ENCODE measurements at places on chromosomes 3 and 15. TPM values are rescaled to one million over a fixed set of nuclear protein-coding genes. Genes with fewer than 3 reads are reported as not detected.

- H3K27me3 ChIP-seq, result peaks cover 16% of the 10 kb centered on the region
- no peaks in the 10 kb centered on the region for H3K36me3 ChIP-seq
- no peak overlapping the region for H3K4me3 ChIP-seq
- DNase-seq, result no peak
These were observed 159.8 kb upstream of the TSC22D2 start for GRCh38 chr3:150248116-150248887.

- H3K27me3 ChIP-seq, result no peaks in the 10 kb centered on the region
- H3K4me3 ChIP-seq, result no peak overlapping the region
- DNase-seq, result no peak
- H3K36me3 ChIP-seq, result peaks cover 2% of the 10 kb centered on the region
- peaks cover 52% of the 10 kb centered on the region for H3K4me1 ChIP-seq
These were observed 123.9 kb downstream of the ANO10 start for GRCh38 chr3:43497905-43498365.

DNA sequence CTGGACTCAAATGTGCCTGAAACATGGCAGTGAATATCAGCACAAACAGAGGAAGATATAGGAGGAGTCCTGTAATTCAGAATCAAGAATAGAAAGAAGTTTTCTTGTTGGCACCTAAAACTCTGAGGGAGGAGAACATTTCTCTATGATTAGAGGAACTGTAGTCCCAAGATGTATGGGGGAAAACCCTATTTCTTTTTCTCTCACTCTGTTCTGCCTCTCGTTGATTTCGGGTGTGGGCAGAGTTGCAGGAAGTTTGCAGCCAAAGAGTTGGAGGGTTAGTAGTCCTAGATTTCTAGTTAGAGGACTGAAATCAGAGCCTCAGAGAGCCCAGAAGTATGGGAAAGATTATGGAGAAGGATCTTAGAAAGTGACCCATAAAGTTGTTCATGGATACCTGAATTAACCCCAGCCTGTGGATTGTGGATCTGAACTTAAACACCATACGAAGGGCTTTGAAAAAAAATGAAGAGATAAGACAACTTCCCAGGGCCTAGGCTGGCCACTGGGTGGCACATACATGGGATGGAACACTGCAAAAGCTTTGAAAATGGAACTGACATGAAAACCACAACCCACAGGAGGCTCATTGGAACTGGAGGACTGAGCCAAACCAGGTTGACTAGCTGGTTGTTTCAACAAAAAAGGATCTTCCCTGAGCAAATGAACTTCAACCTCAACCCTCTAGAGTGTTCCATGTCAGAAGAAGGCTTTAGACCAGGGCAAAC is 34.6 kb downstream of the FMN1 start:
- H3K36me3 ChIP-seq, result no peaks in the 10 kb centered on the region
- H3K4me3 ChIP-seq, result no peak overlapping the region
- H3K4me1 ChIP-seq, result peaks cover 7% of the 10 kb centered on the region

The FBXW12 gene
- total RNA-seq, result not detected

DNA sequence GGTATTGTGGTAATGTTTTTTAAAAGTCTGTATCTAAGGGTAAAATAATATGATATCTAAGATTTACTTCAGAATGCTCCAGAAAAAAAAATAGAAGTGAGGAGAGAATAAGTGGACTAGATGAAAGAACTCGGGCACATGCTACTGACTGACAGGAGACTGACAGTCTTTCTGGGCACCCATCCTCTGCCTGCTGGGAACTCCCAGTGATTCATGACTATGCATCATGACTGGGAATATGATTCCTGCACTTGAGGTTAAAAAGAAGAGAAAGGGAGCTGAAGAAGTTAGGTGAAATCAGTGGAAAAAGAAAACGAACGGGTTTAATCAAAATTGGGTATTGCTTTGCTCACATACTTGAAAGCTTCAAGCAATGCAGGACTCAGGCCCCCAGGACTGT is 35.7 kb upstream of the SPSB4 start:
- no peaks in the 10 kb centered on the region for H3K36me3 ChIP-seq
- H3K27me3 ChIP-seq, result peaks cover 4% of the 10 kb centered on the region
- peaks cover 28% of the 10 kb centered on the region for H3K4me1 ChIP-seq
- no peak overlapping the region for H3K27ac ChIP-seq
- DNase-seq, result no peak

DNA sequence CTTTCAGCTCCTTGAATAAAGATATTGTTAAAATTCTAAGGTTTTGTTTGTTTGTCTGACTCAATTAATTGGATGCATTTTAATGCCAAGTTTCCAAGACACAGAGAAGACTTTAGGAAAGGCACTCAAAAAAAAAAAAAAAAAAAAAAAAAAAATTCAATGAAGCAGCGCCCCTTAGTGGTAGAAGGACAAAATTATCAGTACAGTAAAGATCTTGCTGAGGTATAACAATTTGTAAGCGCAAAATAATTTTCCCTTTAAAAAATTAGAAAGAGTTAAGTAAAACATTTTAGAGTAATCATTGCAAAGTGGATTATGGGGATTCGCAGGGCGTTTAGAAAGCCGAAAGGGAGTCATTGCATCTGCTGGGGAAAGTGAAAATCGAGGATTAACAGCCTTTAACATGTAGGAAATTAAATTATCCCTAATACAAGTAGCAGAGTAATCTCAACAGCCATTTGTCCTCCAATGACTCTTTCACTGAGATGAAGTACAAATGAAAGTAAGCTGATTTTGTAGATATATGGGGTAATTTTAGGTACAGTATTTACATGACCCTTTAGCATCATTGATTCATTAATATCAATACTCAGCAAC is 5.8 kb upstream of the DIS3L start:
- H3K36me3 ChIP-seq, result no peaks in the 10 kb centered on the region
- H3K27ac ChIP-seq, result no peak overlapping the region
- no peaks in the 10 kb centered on the region for H3K27me3 ChIP-seq

DNA sequence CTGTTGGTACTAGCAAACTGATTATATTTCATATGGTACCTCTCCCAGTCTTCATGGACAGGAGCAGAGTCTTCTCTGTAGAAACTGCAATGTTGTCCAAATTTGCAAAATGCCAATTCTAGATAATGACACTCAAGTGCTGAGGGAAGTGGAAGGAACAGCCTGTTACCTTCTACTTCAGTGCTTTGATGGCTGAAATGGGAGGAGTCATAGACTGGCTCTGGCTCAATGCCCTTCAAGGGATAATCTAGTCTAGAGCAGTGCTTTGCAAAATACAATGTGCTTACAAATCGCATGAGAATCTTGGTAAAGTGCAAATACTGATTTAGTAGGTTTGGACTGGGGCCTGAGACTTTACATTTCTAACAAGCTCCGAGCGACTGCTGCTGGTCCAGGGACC is 51.7 kb upstream of the ACP3 start:
- H3K36me3 ChIP-seq, result no peaks in the 10 kb centered on the region
- DNase-seq, result no peak
- no peaks in the 10 kb centered on the region for H3K4me1 ChIP-seq
- H3K27me3 ChIP-seq, result peaks cover 7% of the 10 kb centered on the region

GRCh38 chr3:182375916-182376315 is 417.4 kb upstream of the ATP11B start:
- no peaks in the 10 kb centered on the region for H3K36me3 ChIP-seq
- H3K4me1 ChIP-seq, result no peaks in the 10 kb centered on the region
- no peaks in the 10 kb centered on the region for H3K27me3 ChIP-seq
- H3K4me3 ChIP-seq, result no peak overlapping the region

- H3K4me1 ChIP-seq, result no peaks in the 10 kb centered on the region
- peaks cover 2% of the 10 kb centered on the region for H3K27me3 ChIP-seq
- H3K36me3 ChIP-seq, result no peaks in the 10 kb centered on the region
- no peak overlapping the region for H3K4me3 ChIP-seq
These were observed 70.5 kb upstream of the TSEN2 start for GRCh38 chr3:12413721-12414255.

The WNT5A gene
- total RNA-seq, result not detected

The THAP10 gene
- not detected for total RNA-seq

The LSAMP gene
- total RNA-seq, result not detected

DNA sequence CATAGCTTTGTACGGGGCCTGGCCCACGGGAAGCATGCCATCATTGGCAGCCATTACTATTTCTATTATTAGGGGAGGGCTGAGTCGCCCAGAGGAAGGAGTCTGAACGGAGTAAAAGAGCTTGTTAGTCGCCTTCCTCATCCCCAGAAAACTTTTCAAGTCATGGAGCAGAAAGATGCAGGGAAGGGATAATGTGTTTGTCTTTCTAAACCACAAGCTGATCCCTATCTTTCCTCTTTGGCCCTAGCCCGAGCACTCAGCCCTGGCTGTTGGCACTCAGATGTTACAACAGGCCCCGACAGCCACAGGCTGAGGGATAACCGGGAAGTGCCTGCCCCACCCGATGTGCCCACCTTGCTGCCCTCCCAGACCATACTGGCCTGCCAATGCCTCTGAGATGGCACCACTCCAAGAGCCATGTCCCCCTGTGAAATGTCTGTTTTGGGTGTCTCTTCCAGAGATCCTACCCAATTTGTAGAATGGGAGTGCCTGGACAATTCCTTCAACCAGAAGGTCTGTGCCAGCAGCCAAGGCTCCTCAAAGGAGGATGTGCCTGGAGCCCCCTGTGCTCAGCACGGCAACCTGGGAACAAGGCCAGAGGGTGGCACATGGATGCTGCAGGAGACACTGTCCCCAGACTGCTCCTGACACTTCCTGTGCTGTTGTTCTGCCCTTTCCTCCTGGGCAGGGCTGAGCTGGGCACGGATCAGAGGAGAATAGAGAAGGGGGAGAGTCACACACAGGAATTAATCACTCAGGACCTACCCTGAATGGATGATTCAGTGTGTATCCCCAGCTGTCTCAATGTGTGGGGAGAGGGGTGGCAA is 10.8 kb downstream of the PAK6 start:
- no peak overlapping the region for H3K4me3 ChIP-seq
- H3K27ac ChIP-seq, result no peak overlapping the region
- DNase-seq, result no peak
- H3K36me3 ChIP-seq, result no peaks in the 10 kb centered on the region
- peaks cover 29% of the 10 kb centered on the region for H3K27me3 ChIP-seq

DNA sequence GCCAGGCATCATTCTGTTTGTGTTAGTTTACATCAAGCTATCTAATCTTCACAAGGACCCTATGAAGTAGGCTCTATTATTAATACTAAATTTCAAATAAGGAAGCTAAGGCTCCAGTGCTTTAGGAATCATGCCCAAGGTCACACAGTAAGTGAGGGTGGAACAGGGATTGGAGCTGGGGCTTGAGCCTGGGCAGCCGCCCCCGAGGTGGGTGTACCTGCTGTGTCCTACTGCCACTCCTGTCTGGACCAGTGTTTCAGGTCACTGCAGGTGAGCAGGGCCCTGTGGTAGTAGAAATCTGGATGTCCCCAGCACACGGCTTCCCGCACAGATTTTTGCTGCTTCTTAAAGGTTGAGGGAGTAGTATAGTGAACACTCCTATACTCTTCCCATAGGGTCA is 6.5 kb downstream of the KLF13 start:
- H3K4me3 ChIP-seq, result no peak overlapping the region
- peak overlapping the region; percentile 95 for H3K27ac ChIP-seq
- peaks cover 33% of the 10 kb centered on the region for H3K36me3 ChIP-seq
- DNase-seq, result no peak
- peaks cover 90% of the 10 kb centered on the region for H3K4me1 ChIP-seq

DNA sequence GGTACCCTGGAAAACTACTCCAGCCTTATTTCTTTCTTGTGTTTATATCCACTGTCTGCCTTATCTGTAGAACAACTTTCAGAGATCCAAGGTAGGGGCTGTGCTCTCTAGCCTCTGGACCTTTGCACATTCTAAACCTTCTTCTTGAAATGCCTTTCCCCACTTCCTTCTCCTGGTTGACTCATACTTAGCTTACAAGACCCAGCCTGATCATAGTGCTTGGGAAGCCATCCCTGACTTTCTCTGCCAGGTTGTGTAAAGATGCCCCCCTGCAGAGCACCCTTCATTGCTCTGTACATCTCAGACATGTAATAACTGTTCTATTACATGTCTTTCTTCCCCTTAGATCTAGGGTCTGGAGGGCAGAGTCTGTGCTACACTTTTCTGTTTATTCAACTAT is 50.1 kb downstream of the PPM1L start:
- H3K27ac ChIP-seq, result no peak overlapping the region
- H3K36me3 ChIP-seq, result no peaks in the 10 kb centered on the region
- H3K27me3 ChIP-seq, result peaks cover 3% of the 10 kb centered on the region

GRCh38 chr3:189457631-189458412 is 173.4 kb upstream of the TP63 start:
- no peaks in the 10 kb centered on the region for H3K27me3 ChIP-seq
- H3K4me1 ChIP-seq, result no peaks in the 10 kb centered on the region
- no peak overlapping the region for H3K27ac ChIP-seq

The RTP3 gene
- total RNA-seq, result not detected

The CLDN18 gene
- not detected for total RNA-seq

The MST1 gene
- total RNA-seq, result 9.6 TPM

The CFAP100 gene
- not detected for total RNA-seq

DNA sequence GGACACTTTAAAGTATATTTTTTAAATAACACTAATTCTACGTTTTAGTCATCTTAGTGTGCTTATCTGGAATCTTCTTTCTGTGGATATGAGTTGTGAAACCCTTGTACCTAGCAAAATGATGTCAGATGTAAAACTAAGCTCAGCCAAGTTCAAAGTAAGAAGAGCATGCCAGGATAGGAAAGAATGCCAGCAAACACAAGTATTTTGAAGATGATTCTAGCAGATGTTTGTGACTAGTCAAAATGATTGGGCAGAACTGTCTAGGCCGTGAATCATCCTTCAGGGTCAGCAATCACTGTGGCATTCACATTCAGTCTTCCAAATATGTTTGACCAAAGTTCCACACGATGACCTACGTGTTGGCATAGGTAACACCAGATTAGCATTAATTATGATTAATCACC is 5.4 kb upstream of the PLOD2 start:
- H3K4me1 ChIP-seq, result peaks cover 6% of the 10 kb centered on the region
- H3K27me3 ChIP-seq, result peaks cover 25% of the 10 kb centered on the region
- H3K36me3 ChIP-seq, result no peaks in the 10 kb centered on the region
- no peak overlapping the region for H3K27ac ChIP-seq

- H3K4me3 ChIP-seq, result no peak overlapping the region
- no peak overlapping the region for H3K27ac ChIP-seq
- peaks cover 17% of the 10 kb centered on the region for H3K4me1 ChIP-seq
- H3K27me3 ChIP-seq, result no peaks in the 10 kb centered on the region
- DNase-seq, result no peak
These were observed 114.2 kb upstream of the SLC7A14 start for GRCh38 chr3:170700054-170700404.

The CSPG4 gene
- not detected for total RNA-seq

The CHRNB4 gene
- not detected for total RNA-seq

- H3K36me3 ChIP-seq, result no peaks in the 10 kb centered on the region
- H3K4me1 ChIP-seq, result peaks cover 23% of the 10 kb centered on the region
- H3K27ac ChIP-seq, result no peak overlapping the region
- DNase-seq, result no peak
- H3K4me3 ChIP-seq, result no peak overlapping the region
- H3K27me3 ChIP-seq, result no peaks in the 10 kb centered on the region
These were observed 98.0 kb upstream of the TNIK start for GRCh38 chr3:171558188-171558696.

The FAM107A gene
- not detected for total RNA-seq

- H3K27me3 ChIP-seq, result peaks cover 7% of the 10 kb centered on the region
- H3K27ac ChIP-seq, result peak overlapping the region; percentile 32
- no peak overlapping the region for H3K4me3 ChIP-seq
These were observed 66.6 kb upstream of the ARL8B start for GRCh38 chr3:5055357-5056110.

GRCh38 chr3:177463863-177464262 is 266.6 kb upstream of the TBL1XR1 start:
- H3K4me1 ChIP-seq, result peaks cover 4% of the 10 kb centered on the region
- H3K27ac ChIP-seq, result no peak overlapping the region
- DNase-seq, result no peak
- no peak overlapping the region for H3K4me3 ChIP-seq
- no peaks in the 10 kb centered on the region for H3K36me3 ChIP-seq

Measured in activated CD8-positive, alpha-beta T cell treated with anti-CD3 and anti-CD28 coated beads for 36 hours (primary cell).